ENCODE measurements at places on chromosomes 2 and 18.

GRCh38 chr18:8799596-8800441, 94.5 kb downstream of the MTCL1 start:
- peak; percentile 95 for DNase-seq

- DNase-seq: no peak
Observed at GRCh38 chr2:227772197-227772661, 26.5 kb downstream of the SCYGR8 start.

- DNase-seq: no peak
Observed at GRCh38 chr2:235945608-235946140, 222.5 kb downstream of the GBX2 start.

- DNase-seq: no peak
Observed at GRCh38 chr2:128414351-128414750, 95.7 kb upstream of the HS6ST1 start.

- peak; percentile 18 for DNase-seq
Observed at GRCh38 chr2:155372969-155373368, 674.5 kb downstream of the KCNJ3 start.

GRCh38 chr2:119305497-119306195, 61.0 kb downstream of the C2orf76 start:
- no peak for DNase-seq

DNA sequence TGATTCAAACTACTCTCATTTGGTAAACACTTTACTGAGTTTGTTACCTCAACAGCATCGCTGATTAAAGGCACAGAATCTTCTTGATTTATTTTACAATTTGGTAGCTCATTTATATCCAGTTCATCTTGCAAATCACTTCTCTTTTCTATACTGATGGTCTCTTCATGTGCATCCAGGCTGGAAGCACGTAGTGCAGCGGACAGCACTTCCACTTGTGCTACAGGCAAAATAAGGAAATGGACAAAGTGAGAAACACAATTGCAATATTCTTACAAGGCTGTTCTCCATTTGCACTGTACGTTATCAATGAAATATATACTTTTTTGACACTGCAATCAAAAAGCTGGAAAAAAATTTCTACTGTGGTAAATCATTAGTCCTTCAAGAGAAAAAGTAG, 51.0 kb downstream of the PPP4R1 start:
- no peak for DNase-seq

- no peak for DNase-seq
Observed at GRCh38 chr2:211157211-211157610, 600.8 kb downstream of the CPS1 start.

DNA sequence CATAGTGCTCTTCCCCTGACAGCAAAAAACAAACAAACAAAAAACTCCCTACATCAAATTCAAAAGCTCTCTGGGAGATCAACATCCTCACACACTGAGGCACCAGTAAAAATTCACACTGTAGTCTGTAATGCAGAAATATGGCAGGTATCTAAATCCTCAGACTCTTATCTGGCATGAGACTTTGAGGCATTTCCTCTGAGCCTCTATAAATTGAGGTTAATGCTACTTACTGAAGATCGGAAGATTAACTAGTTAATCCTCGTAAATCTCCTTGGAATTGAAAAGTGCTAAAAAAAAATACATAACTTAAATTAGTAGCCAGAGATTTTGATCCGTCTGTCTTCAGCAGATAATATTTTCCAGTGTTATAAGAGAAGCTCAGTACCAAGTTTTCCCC, 65.0 kb downstream of the AP1S3 start:
- DNase-seq: peak; percentile 11

DNA sequence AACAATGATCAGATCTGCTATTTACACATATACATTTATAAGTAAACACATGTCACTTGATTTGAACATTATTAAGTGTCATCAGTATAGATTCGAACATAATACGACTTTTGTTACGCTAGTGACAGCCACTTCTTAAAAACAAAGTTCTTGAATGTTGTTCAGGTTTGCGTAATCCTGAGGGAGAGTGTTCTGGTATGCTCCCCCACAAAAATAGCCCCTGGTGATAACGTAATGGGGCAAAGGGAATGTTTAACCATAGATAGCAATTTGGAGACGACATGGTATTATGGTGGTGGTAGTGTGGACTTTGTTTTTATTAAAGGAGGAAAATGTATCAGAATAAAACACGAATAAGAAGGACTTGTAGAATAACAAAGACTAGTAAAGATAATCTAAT, 90.6 kb downstream of the PLEKHM3 start:
- DNase-seq: no peak

DNA sequence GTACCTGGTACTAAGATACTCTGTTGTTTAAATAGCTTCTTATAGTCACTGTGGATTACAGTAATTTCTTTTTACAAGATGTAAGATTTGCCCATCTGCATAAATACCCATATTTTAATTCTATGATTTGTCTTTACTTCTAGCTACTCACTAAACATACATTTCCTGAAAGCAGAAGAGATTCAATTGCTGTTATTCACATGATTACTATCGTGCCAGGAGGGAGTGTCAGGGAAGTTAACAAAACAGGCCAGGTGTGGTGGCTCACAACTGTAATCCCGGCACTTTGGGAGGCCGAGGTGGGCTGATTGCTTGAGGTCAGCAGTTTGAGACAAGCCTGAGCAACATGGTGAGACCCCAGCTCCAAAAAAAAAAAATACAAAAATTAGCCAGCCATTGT, 33.8 kb downstream of the PRKCE start:
- no peak for DNase-seq

DNA sequence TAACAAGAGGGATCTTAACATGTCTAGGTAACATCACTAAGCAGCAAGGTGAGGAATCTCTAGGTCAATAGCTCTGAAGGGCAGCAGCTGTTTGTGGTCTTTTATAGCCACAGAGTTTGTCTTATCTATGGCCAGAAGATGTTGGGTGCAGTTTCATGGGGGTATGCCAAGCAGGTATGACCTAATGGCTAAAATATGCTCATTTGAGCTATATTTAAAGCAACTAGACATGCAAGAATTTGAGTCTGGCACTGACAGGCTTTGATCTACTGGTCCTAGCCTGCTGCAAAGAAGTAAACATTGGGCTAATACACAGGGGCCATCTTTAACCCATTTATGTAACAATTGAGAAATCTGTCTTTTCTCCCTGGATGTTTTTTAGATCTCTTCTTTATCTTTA, 13.9 kb upstream of the UGP2 start:
- peak; percentile 91 for DNase-seq

DNA sequence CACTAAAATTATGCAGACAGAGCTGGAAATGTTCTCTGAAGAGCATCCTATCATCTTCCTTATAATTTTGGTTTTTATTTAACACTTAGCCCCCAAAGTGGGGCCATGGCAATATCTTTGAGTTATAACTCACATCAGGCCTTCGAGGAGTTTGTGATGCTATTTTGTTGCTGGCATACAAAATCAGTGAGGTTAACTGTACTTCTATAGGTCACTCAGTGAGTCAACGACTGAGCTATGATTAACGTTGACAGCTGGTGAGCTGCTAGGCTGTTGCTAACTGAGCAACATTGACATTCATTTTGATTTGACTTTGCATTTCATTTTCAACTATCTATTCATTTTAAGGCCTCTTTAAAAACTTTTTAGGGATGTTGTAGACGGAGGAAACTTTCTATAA, 50.0 kb downstream of the GPD2 start:
- peak; percentile 12 for DNase-seq

GRCh38 chr18:12336887-12337286, 28.8 kb downstream of the TUBB6 start:
- DNase-seq: peak; percentile 88

DNA sequence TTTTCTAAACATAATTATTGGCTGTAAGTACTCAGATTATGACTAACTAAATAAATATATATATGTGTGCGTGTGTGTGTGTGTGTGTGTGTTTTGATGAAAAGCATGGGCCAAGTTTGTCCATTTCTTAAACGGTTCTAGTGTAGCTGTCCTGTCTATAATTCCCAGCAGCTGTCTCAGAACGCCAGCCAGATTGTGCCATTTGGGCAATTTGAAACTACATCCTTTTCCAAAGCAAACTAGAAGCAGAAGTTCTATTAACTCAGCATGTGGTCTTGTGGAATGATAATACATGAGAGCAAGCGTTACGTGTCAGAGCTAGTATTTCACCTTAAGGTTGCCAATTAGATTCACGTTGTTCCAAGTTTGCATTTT, 1.7 kb downstream of the ARHGAP28 start:
- DNase-seq: peak; percentile 84

DNA sequence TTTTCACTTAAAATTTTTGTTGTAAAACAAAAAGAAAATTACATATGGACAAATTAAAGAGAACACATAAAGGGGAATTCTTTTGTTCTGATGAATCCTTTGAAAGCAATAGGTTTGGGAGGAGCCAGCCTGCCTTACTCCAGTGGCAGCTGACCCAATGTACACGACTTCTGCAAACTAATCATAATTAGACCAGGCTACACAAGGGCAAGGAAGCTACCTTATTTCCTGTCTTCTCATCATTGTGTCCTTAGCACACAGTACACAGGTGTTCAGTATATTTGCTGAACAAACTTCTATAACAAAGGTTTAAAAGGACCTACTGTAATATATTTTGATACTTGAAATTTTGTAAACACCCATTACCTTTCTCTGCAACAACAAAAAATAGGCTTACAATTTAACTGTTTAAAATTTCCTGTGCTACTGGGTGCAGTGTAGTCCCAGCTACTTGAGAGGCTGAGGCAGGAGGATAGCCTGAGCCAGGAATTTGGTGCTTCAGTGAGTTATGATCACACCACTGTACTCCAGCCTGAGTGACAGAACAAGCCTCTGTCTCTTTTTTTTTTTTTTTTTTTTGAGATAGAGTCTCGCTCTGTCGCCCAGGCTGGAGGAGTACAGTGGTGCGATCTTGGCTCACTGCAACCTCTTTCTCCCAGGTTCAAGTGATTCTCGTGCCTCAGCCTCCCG, 18.9 kb downstream of the KCNG3 start:
- no peak for DNase-seq

GRCh38 chr18:39346916-39347315, 1781.3 kb upstream of the CELF4 start:
- DNase-seq: no peak

DNA sequence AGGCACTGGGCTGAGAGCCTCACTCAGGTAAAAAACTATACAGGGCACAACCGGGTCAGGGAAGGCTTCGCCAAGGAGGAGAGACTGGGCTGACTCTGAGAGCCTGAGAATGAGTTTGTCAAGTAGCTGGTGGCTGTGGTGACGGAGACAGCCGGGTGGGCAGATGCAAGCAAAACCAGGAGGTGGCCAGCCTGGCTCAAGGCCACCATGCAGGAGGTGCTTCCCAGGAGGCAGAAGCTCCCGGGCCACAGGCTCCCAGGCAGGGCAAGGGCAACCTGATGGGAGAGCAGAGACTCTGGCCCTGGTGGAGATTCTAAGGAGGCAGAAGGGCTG, 2.9 kb upstream of the INHBB start:
- DNase-seq: no peak

- no peak for DNase-seq
Observed at GRCh38 chr2:57693177-57693576, 353.4 kb upstream of the VRK2 start.

- DNase-seq: no peak
Observed at GRCh38 chr2:39515273-39515896, 78.3 kb upstream of the MAP4K3 start.

GRCh38 chr2:239758279-239758877, 266.8 kb downstream of the NDUFA10 start:
- DNase-seq: no peak

- no peak for DNase-seq
Observed at GRCh38 chr2:4914036-4914435, 778.1 kb upstream of the SOX11 start.

GRCh38 chr2:232798187-232798586, 21.8 kb upstream of the KCNJ13 start:
- DNase-seq: no peak

DNA sequence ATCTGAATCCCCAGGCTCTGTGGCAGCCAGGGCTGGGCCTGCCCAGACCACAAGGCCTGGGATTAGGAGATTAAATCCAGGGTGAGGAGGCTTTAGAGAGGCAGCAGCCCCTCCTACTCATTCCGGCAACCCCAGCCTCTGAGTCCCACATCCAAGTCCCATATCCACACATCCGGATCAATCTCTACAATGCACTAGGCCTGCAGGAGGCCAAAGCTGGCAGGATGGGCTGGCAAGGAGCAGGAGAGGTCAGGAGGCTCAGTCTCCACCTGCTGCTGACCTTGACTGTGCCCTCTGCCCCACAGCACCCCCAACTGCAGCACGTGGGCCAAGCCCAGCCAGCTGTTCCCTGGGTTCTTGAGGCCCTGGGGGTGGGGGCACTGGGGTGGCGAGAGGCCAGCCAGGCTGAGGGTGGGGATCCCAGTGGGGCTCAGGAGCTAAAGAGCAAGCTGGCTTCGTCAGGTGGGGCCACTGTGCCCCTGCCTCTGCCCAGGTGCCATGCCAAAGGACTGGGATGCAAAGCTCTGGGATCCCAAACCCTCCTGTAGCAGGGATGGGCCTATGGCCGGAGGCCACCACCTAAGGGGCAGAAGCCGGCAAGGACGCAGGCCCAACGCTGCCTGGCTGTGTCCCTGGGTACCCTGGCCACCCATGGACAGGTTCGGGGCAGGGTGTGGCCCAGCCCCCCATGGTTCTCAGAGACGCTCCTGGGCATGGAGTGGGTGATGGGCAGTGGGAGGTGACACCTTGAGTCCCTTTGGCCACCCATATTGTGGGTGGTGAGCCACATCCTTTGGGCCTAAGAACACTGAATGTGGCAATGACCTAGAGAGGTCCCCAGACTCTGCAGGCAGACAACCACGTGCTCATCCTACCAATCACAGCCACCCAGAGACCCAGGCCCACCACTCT, 3.2 kb downstream of the KIF1A start:
- no peak for DNase-seq

DNA sequence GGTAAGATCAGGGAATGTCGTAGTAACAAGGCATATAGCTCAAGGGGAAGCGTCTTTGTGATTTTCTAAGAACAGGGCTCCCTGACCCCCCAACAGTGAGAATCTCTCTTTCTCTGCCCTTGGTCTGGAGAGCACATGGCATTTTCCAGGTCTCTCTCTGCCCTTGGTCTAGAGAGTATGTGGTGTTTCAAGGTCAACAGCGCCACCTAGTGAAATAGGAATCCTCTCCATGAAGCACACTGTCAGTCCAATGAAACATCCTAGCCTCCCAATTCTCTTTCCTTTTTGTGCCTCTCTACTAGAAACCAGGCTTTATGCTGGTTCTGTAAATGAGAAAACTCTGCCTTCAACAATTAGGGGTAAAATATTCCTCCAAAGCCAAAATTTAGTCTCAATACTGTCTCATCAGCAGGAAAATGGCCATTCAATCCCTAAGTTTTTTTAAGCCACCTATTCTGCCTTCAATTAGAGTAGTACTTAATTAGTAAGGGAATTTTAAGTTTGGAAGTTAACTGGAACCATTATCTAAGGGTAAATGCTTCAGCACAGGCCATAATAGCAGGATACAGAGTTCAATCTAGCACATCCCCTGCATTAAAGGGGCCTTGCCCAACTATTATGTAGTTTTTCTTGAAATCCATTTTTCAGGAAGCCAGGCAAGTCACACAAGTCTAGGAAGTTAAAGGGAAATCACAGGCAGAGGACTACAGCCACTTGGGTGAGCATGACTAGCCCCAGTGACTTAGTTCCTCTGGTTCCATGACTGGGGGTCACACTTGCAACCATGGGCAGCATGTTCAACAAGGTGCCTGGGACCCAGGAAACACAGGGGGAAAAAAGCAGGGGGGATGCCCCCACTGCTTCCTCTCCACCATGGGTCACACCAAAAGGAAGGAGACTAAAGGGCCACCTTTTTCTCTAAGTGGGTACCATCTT, 12.4 kb downstream of the DYM start:
- DNase-seq: peak; percentile 74

Measured in EH (cell line).